ENCODE measurements at places on chromosomes 5 and 9. TPM values are rescaled to one million over a fixed set of nuclear protein-coding genes. Genes with fewer than 3 reads are reported as not detected.

DNA sequence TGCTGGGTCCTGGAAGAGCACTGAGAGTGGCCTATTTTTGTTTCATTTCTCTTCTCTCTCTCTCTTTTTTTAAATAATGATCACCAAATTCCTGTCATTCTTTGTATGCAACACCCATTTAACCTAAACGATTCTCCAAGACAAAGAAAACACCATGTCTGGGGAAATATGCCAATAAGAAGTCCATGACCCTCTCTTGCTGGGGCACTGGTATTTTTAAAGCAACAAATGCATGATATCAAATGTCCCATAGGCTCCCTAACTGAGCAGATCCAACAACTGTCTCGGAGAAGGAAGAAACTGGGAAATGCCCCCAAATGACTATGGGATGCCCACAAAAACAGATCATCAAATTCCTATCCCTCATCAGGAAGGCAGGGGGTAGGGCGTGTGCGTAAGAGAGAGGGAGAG is 567.4 kb downstream of the CCDC171 start:
- DNase-seq, result no peak

DNA sequence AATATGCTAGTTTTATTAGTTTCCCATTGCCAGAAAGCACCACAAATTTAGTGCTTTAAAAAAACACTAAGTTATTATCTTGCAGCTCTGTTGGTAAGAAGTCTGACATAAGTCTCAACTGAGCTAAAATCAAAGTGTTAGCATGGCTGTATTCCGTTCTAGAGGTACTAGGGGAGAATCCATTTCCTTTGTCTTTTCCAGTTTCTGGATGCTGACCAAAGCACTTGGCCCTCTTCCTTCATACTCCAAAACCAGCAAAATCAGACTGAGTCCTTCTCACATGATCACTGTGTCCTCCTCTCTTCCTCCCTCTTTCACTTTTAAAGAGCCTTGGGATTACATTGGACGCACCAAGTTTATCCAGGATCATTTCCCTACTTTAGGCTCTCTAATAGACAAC is 9.5 kb downstream of the CDH18 start:
- no peak for DNase-seq

DNA sequence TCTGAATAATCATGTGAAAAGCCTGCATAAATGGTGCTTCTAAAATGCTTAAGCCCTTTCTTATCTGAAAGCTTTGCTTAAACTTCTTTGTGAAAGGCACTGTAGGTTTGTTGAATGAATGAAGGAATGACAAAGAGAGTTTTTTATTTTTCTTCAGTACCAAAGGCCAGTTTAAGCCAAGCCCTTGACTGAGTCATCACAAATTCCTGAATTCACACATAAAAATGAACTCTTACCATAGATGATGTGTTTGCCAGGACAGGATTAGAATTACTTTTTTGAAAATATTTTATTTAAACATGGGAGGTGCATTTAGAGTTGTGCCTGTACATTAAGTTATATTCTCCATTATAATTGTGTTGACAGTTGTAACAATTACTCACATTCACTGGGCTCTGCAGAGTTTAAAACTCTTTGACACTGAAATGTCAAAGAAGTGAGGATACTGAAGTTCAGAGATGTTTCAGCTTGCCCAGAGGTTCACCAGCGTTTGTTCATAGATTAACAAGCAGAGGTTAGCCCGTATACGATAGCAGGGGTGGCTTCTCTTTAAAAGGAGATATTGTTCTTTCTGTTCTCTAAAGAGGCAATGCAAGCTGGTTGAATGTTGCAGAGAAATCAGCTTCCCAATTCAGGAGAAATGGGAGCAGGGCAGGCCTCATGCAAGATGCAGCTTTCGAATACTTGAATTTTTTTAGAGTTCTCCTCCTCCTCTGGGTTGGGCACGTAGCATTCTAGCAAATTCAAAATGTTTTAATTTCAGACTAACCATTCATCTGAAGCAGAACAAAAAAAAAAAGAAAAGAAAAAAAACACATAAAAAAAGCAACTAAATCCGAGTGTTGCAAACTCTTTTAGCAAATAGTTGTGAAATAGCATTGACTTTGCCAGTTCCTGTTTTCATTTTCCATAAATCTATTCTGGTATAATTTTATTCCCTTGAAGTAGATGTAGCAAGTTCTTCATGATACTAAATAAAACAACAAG is 358.7 kb upstream of the KLF4 start:
- DNase-seq, result peak; percentile 33

DNA sequence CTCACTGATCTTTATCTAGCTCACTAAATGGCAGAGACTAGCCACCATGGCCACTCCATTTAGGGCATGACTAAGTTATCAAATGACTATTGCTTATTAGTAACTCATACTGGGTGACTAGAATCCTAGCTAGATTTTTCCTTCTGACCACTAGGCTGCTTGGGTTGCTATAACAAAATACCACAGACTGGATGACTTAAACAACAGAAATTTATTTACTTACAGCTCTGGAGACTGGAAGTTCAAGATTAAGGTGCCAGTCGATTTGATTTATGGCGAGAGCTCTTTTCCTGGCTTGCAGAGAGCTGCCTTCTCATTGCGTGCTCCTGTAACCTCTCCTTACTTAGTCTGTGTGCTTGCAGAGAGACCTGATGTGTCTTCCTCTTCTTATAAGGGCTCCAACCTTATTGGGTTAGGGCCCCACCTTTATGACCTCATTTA is 55.0 kb upstream of the APC start:
- DNase-seq, result peak; percentile 15

DNA sequence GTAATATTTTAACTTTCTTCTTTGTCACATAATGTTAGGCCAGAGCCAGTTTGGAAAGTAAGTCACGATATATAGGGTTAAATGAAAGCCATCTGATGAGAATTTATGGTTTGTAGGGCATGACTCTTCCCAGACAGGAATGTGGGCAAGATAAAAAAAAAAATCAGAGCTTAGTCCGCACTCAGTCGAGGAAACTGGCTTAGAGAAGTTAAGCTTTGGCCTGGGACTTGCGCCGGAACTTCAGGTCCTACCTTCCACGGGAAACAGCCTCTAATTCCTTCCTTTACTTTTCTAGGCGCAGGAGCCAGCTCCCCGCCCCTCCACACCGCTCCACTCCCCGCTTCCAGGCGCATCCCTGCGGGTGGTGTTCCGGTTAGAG is 475 bp downstream of the DDX31 start:
- peak; percentile 38 for DNase-seq

DNA sequence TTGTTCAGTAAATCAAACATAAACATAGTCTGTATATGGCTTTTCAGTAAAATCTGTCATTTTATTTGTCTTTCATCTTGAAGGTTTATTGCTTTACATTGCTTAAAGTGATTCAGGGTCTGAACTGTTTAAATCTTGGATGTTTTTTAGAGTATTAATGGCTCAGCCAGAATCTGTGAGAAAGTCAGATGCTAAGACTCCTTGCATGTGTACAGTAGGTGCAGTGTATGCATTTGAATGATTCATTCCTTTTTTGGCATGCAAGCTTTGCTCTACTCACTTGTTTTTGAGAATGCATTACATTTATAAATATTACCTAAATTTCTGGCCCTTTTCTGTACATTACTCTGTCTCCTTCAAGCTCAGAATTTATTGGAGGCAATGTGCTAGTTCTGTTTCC is 271.0 kb upstream of the RIOK2 start:
- DNase-seq, result no peak

- no peak for DNase-seq
Measured at GRCh38 chr5:9712911-9713310, 82.8 kb upstream of the TAS2R1 start.

DNA sequence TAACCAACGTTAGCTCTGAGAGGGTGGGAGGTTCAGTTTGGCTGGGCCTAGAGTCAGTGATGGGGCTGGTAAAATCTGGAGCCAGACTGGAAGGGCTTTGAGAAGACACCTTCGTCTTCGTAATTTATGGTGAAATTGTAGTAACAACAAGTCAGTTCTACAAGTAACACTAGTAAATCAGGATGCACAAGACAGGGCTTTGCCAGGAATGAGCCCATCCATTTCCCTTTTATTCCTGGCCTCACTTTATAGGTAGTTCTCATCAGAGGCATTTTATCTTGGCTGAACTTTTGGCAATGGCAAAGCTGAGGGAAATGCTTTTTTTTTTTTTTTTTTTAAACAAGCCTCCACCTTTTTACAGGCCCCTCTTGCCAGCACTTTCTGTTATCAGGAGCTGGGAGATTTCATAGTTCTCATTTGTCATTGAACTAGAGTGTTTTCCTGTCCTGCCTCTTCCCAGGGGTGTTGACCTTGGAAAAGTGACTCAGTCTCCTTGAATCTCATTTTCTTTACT is 110.5 kb upstream of the KLF4 start:
- peak; percentile 22 for DNase-seq

DNA sequence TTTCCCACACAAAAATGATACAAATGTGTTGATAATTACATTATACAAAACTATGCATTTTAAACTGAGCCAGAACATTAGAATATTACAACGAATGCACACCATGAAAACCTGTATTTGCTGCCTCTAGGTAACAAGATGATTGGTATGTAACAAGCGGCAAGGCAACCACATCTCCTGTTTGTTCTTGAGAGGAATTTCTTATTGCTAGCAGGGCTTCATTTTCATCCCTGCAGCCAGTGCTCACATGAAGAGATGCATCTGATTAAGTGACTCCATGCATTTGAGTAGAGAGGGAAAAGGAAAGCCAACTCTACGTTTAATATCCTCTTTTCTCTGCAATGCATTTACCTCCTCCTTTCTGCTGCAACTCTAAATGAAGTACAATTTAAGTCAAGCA is 36.6 kb downstream of the FRMD3 start:
- peak; percentile 64 for DNase-seq

GRCh38 chr5:110150199-110150598 is 460.5 kb downstream of the MAN2A1 start:
- no peak for DNase-seq

DNA sequence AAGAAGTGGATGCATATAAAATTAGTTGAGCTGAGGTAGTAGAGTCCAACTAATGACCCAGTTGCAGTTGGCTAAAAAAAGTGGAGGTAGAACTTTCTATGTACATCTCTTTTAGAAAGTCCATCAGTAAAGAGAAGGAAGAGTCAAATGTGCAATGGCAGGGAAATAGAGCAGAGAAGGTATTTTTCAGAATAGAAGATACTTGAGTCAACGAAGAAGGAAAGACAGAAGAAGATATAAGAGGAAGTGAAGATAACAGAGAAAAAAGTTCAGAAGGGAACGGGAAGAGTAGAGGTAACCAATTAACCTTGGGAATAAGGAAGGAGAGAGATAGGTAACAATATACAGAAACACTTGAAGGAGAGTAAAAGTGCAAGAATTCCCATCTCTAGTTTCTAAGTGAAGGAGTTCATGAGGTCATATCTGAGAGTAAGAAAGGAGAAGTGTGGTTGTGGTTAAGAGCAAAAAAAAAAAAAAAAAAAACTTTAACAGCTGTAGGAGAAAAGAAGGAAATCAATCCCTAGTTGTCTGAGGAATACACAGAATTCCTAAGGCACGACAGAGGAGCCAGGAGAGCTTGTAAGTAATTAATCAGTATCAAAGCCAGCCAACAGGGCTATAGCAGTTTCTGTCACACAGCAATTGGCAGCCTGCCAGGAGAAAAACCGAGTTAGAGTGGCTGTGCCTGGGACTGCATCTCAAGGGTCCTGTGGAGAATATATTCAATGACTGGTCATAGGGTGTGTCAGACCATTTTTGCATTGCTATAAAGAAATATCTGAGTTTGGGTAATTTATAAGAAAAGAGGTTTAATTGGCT is 61.0 kb downstream of the ARL15 start:
- DNase-seq, result peak; percentile 51

- DNase-seq, result no peak
Measured at GRCh38 chr9:92508018-92508820, 25.9 kb upstream of the ASPN start.

DNA sequence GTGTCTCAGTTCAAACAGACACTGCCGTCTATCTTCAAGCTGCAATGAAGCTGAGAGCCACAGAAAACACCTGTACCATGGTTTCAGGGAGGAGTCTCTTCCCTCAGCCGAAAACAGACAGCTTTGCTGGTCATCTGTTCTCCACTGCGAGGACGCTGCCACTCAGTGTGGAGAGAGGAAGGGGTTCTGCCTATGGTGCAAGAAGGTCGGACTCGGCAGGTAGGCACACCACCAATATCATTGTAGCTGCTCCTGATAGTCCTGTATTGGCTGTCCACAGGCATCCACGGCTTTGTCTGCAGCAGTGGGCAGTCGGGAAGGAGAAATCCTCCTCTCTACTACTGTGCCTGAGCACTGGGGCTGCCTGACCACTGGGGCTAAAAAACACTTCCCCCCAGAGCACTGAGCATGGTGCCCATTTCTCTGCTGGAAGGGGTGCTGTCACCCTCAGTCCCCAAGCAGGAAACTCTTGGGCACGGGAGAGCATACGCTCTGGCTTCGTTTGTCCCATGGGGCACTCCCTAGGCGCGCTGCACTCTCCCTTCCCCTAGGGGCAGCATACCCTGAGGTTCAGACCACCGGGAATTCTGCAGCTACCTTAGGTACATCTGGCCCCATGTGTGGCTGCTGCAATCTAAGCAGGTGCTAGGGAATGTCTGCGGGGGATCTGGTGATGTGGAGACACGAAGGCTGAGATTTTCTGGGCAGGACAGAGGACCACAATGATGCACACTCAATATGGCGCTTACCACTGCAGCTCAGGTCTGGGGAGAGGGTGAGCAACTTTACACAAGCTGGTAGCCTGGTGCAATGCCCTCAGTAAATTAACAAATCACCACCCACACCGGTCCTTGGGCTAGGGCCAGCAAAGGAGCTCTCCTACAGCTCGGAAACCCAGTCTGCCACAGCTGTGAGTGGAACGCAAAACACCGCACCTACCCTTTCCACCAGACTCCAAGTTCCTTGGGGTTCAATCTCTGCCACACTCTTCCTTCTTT is 880.9 kb upstream of the SEMA6A start:
- DNase-seq, result no peak

DNA sequence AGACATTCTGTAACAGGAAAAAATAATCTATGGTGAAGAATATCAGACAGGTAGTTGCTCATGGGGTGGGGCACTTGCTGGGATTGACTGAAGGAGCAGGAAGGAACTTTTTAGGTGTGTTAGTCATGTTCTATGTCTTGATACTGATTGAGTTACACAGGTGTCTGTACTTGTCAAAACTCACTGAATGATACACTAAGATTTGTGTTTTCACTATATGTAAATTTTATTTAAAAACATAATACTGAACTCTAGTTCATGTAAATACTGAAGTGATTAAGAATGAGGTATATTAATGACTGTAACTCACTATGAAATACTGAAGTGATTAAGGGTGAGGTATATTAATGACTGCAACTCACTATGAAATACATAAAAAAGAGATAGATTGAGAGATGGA is 28.5 kb downstream of the IL6ST start:
- no peak for DNase-seq

- DNase-seq, result no peak
Measured at GRCh38 chr5:95439801-95440493, 48.8 kb downstream of the FAM81B start.

- no peak for DNase-seq
Measured at GRCh38 chr9:118568704-118569103, 800.5 kb downstream of the BRINP1 start.

LECT2 gene
- total RNA-seq, result not detected

KIF12 gene
- 40.1 TPM for total RNA-seq

CNOT8 gene
- total RNA-seq, result 87.3 TPM

TMC1 gene
- 0.15 TPM for total RNA-seq
